ENCODE measurements at places on chromosomes 13 and 19. TPM values are rescaled to one million over a fixed set of nuclear protein-coding genes. Genes with fewer than 3 reads are reported as not detected.

Gene ZNF497
- polyA plus RNA-seq: 0.73 TPM

DNA sequence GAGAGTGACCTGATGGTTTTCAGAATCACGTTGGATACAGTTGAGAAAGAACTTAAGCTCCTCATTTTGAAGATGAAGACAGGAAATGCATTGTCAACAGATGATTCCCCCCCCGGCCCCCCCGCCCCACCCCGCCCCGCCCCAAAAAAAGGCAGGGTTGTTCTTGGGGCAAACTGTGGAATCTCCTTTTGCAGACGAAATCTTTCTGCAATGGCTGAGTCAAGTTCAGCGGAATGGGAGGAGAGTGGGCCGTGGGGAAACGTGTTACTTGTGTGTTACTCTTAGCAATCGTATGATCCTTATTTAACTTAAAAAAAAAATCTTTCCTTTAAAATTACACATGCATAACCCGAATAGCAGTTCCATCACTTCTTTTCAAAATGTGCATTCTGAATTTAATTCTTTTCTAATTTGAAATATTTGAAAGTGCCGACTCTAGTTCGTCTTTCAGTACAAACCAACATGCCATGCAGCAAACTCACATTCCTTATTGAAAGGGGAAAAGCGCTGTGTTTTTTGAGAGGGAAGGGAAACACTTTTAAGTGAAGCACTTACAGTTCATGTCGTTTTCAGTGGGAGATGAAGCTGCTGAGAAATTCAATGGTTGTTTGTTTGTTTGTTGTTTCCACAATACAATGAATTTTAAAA, 348.5 kb upstream of the ARGLU1 start:
- DNase-seq: no peak

DNA sequence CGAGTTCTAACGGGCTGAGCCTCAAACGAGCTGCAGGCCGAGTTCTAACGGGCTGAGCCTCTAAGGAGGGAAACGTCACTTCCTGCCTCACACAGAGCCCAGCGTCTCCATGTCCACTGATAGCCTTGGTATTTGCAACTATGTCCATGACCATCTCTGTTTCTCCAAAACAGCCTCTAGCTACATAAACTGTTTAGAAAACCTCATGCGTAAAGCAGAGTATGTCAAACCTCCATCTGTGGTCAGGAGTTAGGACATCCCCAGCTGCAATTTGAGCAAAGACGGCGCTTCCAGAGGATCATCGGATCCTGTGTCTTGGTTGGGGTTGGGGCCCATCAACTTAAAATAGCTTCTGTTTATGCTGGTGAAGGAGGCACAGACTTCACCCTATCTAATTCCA, 20.8 kb downstream of the RASA3 start:
- DNase-seq: no peak

DNA sequence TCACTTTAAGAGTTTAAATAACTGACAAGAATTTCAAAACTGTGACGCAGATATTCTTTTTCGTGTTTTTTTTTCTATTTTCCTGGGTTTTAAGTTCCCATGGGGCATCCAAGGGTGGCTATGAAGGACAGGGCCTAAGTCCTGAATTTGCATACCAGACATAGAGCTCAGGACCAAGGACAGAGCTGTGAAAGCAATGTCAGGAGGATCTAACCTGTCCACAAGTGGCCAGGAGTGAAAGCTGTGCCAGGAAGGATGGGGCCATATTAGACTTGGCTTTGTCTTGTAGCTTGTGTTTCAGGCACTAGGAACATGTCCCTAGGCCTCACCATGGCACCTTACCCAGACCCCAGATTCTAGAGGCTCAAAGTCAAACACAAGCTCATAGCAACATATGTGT, 289.4 kb upstream of the MIR17HG start:
- no peak for DNase-seq

DNA sequence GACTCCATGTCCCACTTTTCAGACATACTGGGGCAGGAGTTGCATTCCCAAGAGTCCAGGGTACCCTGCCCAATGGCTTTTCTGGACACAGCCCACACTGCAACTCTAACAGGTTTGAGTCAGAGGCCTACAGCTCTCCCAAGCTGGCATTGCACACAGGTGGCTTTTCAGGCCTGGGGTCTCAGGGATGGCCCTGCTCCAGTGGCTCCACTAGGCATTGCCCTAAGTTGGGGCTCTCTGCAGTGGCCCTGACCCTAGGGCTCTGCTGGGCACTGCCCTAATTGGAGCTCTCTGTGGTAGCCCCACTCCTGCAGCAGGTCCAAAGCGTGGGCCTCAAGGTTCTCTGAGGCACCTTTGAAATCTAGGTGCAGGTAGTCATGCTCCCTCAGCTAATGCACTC, 408.8 kb downstream of the SUCLA2 start:
- DNase-seq: no peak

DNA sequence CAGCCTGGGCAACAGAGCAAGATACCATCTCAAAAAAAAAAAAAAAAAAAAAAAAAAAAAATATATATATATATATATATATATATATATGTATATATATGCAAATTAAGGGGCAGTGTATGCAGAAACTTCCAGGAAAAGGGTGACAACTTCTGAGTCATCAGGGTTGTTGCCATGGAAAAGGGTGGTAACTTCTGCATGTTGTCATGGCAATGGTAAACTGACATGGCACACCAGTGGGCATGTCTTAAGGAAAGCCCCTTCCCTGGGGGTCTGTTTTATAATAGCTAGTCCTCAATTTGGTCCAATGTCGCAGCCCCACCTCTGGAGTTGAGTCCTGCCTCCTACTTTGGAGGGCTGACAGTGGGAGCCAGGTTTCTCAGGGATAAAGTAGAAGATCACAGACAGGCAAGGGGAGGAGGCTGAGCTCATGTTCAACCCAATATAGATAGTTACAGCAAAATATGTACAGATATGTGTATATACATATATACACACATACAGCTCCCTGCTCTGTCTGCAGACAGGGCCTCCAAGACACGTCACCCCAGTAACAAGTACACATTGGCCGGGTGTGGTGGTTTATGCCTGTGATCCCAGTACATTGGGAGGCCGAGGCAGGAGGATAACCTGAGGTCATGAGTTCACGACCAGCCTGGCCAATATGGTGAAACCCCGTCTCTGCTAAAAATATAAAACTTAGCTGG, 7.2 kb upstream of the FCHO1 start:
- no peak for DNase-seq
